ENCODE measurements at places on chromosomes 3 and 15. TPM values are rescaled to one million over a fixed set of nuclear protein-coding genes. Genes with fewer than 3 reads are reported as not detected.
A peak's percentile ranks its signal among the peaks of the same experiment; 100 is the strongest.

CPLX3 gene
- 1.1 TPM for total RNA-seq

TRAT1 gene
- 0.60 TPM for total RNA-seq

FHIT gene
- total RNA-seq: 43.9 TPM

MB21D2 gene
- total RNA-seq: 6.1 TPM

GSK3B gene
- total RNA-seq: 44.1 TPM

- H3K4me3 ChIP-seq: no peak overlapping the region
- H3K27ac ChIP-seq: no peak overlapping the region
- H3K36me3 ChIP-seq: no peaks in the 10 kb centered on the region
Observed at GRCh38 chr15:39124155-39124552, 456.7 kb upstream of the THBS1 start.

DNA sequence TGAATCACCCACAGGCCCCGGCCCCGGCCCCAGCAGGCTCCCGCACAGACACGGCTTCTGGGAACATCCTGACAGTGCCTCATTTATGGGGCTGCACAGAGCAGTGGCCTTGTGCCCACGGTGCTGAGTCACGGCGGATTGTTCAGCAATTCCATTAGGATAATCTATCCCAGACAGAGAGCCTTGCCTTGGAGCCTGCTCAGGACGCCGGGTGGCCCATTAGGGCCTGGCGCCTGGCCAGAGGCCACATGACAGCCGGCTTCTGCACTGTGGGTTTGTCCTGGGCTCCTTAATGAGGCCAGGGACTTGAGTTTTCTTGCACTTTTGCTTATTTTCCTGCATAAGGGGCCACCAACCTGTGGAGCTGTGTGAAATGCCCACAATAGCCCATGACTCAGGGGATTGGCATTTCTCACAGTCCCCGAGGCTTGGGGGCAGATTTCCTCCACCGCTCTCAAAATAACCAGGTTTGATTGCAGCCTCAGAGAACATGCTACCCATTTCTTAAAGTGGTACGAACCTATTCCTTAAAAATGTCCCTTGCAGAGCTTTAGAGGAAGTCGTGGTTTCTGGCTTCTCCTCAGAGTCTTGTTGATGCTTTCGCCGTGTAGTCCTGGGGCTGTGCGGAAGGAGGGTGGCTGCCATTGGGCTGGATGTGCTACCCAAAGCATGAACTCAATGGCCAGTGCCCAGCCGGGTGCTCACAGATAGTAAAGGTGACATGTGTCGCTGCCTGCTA, 19.0 kb downstream of the SYNM start:
- DNase-seq: peak; percentile 97
- no peaks in the 10 kb centered on the region for H3K27me3 ChIP-seq
- H3K27ac ChIP-seq: peak overlapping the region; percentile 78
- no peak overlapping the region for H3K4me3 ChIP-seq
- H3K36me3 ChIP-seq: peaks cover 8% of the 10 kb centered on the region
- H3K4me1 ChIP-seq: peaks cover 19% of the 10 kb centered on the region

GRCh38 chr15:91649831-91650321, 203.6 kb upstream of the SLCO3A1 start:
- no peak overlapping the region for H3K27ac ChIP-seq
- no peak for DNase-seq
- no peak overlapping the region for H3K4me3 ChIP-seq

DNA sequence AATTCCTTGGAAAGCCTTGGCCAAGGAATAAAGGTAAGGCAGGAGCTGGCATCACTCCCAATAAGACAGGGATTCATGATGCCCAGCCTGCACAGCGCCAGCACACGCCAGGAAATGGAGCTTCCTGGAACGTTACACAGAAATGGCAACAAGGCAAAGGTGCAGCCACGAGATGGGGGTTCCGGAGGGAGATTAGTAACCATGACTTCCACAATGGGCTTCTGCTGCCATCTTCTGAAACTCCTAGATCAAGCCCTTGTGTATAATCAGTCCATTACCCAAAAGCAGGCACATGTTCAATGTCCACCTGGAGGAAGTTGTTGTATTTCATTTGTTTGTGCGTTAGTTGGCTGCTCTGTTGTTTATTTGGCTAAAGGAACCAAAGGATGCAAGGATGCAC, 131.2 kb upstream of the TRIM42 start:
- no peaks in the 10 kb centered on the region for H3K27me3 ChIP-seq
- no peaks in the 10 kb centered on the region for H3K4me1 ChIP-seq
- H3K27ac ChIP-seq: no peak overlapping the region

GRCh38 chr15:73303636-73304035, 65.1 kb downstream of the HCN4 start:
- no peak for DNase-seq
- H3K4me1 ChIP-seq: peaks cover 3% of the 10 kb centered on the region
- H3K27me3 ChIP-seq: no peaks in the 10 kb centered on the region
- H3K4me3 ChIP-seq: no peak overlapping the region
- H3K27ac ChIP-seq: no peak overlapping the region
- peaks cover 8% of the 10 kb centered on the region for H3K36me3 ChIP-seq

GRCh38 chr3:36792342-36792741, 28.0 kb upstream of the DCLK3 start:
- no peak overlapping the region for H3K27ac ChIP-seq
- H3K36me3 ChIP-seq: no peaks in the 10 kb centered on the region
- no peaks in the 10 kb centered on the region for H3K27me3 ChIP-seq
- no peak overlapping the region for H3K4me3 ChIP-seq
- no peak for DNase-seq
- no peaks in the 10 kb centered on the region for H3K4me1 ChIP-seq

DNA sequence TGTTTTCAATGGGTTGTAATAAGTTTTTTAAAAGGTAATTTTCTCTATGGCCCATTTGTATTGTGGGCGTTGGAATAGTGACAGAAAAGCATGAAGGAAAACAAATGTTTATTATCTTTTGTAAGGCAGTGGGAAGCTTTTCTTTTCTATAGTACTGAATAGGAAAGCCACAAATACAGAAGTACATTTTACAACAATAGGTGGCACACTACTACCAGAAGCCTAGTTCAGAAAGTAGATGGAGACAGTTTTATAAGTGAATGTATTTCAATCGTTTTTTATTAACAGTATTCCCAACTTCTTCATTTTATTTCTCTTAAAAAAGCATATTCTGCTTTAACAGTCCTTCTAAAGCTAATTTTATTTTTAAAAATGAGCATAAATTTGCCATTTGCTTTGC, 296.7 kb downstream of the PTPRG start:
- no peaks in the 10 kb centered on the region for H3K27me3 ChIP-seq
- DNase-seq: no peak
- H3K36me3 ChIP-seq: no peaks in the 10 kb centered on the region
- H3K4me1 ChIP-seq: peaks cover 4% of the 10 kb centered on the region
- no peak overlapping the region for H3K27ac ChIP-seq

DNA sequence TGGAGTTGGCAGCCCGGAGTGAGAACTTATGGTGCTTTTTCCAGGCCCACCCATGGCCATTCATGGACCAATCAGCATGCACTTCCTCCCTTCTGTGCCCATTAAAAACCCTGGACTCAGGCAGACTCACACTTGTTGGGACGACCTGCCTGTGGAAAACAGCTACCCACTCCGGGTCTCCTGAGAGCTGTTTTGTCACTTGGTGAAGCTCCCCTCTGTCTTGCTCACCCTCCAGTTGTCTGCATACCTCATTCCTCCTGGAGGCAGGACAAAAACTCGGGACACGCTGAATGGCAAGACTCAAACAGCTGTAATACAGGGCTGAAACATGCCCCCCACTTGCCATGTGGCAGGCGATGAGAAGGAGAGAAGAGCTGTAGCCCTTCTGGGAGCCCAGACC, 35.2 kb downstream of the ROPN1B start:
- DNase-seq: no peak
- no peaks in the 10 kb centered on the region for H3K36me3 ChIP-seq
- no peak overlapping the region for H3K4me3 ChIP-seq

DNA sequence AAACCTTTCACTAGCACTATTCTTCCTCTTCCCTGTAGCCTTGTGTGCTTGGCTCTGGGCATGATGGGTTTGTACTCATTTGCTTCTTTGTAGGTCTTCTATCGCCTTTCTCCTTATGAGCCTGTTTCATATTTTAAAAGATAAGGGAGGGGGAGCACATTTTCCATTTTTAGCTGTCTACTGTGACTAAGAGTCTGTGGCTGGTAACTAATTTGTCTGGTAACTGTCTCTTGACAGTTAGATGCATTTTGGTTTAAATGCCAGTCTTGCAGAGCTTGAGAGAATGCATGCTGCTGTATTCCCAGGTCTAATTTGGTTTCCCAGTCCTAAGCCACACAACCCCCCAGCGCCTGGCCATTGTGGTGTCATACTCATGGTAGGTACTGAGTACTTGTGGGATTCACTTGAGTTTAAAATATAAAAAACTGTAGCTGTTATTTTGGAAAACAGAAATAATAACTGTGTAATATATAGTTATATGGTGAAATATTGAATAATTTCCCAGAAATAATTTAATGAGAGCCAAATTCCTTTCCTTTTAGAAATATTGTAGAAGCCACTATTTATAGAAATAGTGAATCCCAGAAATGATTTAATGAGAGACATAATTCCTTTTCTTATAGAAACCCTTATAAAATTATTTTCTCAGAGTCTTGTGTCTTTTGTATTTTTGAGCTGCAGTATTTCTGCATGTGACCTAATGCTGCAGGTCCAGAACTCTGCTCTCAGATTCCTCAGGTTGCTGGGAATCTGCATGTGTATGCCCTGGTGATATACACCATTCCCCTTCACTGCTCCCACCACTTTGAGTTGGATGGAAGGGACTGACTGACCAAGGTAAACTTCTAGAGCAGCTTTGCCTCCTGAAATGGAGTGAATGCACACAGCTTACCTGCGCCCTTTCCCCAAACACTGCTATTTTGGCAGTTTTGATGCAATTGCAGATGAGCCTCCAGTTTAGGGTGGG, 13.9 kb upstream of the GPR171 start:
- H3K36me3 ChIP-seq: no peaks in the 10 kb centered on the region
- H3K27ac ChIP-seq: no peak overlapping the region
- H3K27me3 ChIP-seq: no peaks in the 10 kb centered on the region
- H3K4me1 ChIP-seq: peaks cover 14% of the 10 kb centered on the region

DNA sequence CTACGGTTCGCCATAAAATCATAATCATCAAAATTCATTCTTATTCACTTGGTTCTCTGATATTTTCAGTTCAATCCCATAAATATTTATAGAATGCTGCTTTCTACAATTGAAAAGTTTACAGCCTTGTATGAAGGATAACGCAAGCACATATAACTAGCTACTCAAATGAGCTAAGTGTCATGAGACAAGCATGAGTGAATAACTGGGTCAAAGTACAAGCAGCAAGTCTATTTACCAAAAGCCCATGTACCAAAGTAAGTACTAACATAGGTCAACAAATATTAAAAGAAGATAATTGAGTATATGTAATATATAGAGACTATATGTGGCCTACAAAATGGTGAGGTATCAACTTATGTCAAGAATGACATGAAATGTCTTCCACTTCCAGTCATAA, 596.6 kb downstream of the GBE1 start:
- H3K4me1 ChIP-seq: no peaks in the 10 kb centered on the region
- no peaks in the 10 kb centered on the region for H3K36me3 ChIP-seq
- no peak for DNase-seq
- no peak overlapping the region for H3K27ac ChIP-seq

- no peaks in the 10 kb centered on the region for H3K27me3 ChIP-seq
- H3K27ac ChIP-seq: no peak overlapping the region
- no peaks in the 10 kb centered on the region for H3K4me1 ChIP-seq
- H3K36me3 ChIP-seq: no peaks in the 10 kb centered on the region
- H3K4me3 ChIP-seq: no peak overlapping the region
- no peak for DNase-seq
Observed at GRCh38 chr3:186839874-186840641, 2.5 kb upstream of the ADIPOQ start.

DNA sequence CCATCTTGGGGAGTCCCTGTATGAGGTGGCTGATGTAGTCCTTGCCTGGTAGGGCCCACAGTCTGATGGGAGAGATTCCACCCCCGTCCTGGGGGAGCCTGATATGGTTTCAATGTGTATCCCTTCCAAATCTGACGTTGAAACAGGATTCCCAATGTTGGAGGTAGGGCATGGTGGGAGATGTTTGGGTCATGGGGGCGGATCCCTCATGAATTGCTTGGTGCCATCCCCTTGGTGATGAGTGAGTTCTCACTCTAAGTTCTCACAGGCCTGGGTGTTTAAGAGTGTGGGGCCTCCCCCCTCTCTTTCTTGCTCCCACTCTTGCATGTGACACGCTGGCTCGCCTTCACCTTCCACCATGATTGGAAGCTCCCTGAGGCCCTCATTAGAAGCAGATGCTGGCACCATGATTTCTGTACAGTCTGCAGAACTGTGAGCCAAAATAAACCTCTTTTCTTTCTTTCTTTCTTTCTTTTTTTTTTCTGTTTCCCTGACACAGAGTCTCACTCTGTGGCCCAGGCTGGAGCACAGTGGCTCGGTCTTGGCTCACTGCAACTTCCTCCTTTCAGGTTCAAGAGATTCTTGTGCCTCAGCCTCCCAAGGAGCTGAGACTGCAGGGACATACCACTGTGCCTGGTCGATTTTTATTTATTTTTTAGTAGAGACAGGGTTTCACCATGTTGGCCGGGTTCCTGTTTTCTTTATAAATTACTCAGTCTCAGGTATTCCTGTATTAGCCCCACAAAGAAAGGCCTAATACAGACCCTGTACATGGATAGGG, 28.6 kb downstream of the ITGA11 start:
- H3K27me3 ChIP-seq: no peaks in the 10 kb centered on the region
- H3K4me1 ChIP-seq: no peaks in the 10 kb centered on the region
- peak; percentile 1 for DNase-seq
- no peak overlapping the region for H3K27ac ChIP-seq
- no peaks in the 10 kb centered on the region for H3K36me3 ChIP-seq
- no peak overlapping the region for H3K4me3 ChIP-seq

- DNase-seq: no peak
- H3K27ac ChIP-seq: no peak overlapping the region
- no peaks in the 10 kb centered on the region for H3K4me1 ChIP-seq
- H3K4me3 ChIP-seq: no peak overlapping the region
- no peaks in the 10 kb centered on the region for H3K27me3 ChIP-seq
Observed at GRCh38 chr15:27757052-27757451, 342.1 kb downstream of the OCA2 start.

DNA sequence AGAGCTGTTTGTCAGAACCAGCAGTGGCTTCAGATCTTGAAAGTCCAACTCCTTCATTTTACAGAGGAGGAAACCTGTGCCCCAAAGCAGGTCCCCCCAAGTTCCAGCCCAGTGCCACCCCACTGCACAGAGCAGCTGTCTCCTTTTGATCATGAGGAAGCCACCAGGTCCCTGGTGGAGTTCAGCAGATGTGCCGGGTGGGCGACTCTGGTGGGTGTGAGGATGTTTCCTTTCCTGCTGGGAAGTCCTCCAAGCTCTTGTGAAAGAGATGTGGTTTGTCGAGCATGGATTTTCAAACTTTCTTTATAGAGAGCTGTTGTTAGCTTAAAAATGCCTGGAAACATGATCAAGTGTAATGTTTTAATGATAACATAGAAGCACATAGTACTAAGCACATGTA, 52.0 kb downstream of the SMAD3 start:
- no peak for DNase-seq
- no peak overlapping the region for H3K27ac ChIP-seq
- peaks cover 38% of the 10 kb centered on the region for H3K4me1 ChIP-seq
- H3K4me3 ChIP-seq: no peak overlapping the region
- H3K27me3 ChIP-seq: no peaks in the 10 kb centered on the region
- no peaks in the 10 kb centered on the region for H3K36me3 ChIP-seq

GRCh38 chr3:9468460-9468859, 71.0 kb downstream of the SETD5 start:
- DNase-seq: no peak
- H3K27ac ChIP-seq: no peak overlapping the region
- no peaks in the 10 kb centered on the region for H3K4me1 ChIP-seq
- no peak overlapping the region for H3K4me3 ChIP-seq
- H3K36me3 ChIP-seq: no peaks in the 10 kb centered on the region
- no peaks in the 10 kb centered on the region for H3K27me3 ChIP-seq

- H3K4me3 ChIP-seq: no peak overlapping the region
- H3K27ac ChIP-seq: no peak overlapping the region
- no peak for DNase-seq
- H3K4me1 ChIP-seq: no peaks in the 10 kb centered on the region
Observed at GRCh38 chr3:141266797-141267555, 35.4 kb downstream of the PXYLP1 start.
